Fibroblast of mammary gland (primary cell): ENCODE measurements at places on chromosomes 1 and 21.

- DNase-seq: peak; percentile 32
These were observed 23.0 kb downstream of the ACTA1 start for GRCh38 chr1:229410692-229411433.

DNA sequence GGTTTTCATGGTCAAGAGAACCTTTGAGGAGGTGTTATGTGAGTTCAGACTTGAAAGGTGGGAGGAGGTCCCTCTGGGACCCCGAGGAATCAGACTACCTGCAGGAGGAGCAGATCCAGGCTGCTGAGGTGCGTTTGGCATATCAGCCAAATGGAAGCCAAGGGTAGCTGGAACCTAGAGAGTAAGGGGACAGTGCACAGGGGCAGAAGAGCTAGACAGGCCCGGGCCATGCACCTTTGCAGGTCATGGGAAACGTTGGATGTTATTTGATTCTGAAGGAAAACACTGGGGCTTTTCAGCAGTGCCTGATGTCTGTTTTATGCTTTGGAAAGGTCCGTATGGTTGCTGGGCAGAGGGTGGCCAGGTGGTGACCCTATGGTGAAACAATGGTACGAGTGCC, 169.2 kb downstream of the PGBD5 start:
- DNase-seq: no peak

DNA sequence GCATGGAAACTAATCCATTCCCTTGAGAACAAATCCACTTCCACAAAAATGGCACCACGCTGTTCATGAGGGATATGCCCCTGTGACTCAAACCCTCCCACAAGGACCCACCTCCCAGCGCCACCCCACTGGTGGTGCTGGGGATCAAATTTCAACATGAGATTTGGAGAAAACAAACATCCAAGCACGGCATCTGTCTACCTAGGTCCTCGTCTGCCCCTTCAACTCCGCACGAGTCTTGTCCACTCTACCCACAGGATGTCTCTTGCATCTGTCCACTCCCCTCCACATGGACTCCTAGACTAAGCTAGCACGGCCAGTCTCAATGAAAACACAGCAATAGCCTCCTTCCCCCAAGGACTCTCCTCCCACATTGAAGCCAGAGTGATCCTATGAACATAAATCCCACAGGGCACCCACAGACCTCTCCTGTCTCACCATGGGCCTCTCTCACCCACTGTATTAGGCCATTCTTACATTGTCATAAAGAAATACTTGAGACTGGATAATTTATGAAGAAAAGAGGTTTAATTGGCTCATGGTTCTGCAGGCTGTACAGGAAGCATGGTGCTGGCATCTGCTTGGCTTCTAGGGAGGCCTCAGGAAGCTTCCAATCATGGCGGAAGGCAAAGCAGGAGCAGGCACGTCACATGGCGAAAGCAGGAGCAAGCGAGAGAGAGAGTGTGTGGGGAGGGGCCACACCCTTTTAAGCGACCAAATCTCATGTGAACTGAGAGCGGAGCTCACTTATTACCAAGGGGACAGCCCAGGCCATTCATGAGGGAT, 101.4 kb downstream of the TOMM20 start:
- DNase-seq: no peak

GRCh38 chr1:16155537-16156410, at the start of gene EPHA2:
EPHA2 (minus strand) TSS chr1:16156069; CDS start chr1:16155932, 137 bp downstream.
- DNase-seq: peak; percentile 63

DNA sequence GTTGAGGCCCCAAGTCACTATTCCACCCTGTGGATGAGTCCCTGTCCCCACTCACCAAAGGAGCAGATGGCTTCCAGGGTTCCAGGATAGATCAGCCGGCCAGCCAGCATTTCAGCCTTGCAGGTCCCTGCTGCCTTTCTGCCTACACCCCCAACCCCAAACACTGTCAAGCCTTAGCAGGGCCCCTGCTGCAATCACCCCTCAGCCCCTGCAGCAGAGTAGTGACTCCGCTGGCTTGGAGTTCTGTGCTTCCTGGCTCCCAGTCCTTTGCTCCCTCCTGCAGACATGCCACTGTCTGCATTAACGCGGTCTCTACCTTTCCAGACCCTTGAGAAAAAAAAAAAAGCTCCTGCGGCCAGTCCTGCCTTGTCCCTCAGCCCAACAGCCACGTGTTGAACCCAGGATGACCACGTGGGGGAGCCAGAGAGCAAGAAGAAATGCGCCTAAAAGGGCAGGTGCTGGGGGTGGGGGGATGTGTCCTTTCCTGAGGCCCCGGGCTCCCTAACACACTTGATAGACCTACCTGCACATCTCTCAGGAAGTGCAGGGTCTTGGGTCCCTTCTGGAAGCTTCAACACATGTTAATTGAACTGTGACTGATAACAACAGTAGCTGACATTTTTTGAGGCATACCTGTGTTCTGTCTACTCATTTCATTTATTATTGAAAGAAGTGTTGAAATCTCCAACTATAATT, 37.4 kb downstream of the RASSF5 start:
- DNase-seq: peak; percentile 46

GRCh38 chr1:185342672-185343259, 25.7 kb upstream of the IVNS1ABP start:
- DNase-seq: no peak

DNA sequence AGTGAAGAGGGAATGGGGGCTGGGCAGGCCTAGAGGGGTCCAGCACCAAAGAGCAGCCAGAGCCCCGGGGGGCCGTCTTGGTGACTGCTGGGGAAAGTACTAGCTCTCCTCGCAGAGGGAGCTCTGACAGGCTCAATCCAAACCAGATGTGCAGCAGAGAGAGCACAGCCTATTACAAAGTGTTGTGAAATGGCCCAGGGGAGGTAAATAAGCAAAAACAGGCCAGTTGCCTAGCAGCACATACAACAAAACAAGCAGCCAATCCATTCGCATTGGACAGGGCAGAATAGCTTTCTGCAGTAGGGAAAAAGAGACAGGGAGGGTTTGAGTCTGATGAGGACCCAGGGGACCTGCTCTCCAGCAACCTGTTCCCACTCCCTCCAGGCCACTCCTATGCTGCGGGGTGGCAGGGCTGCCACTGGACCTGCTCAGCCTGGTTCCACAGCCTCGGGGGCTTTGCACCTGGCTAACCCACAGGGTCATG, 239.6 kb upstream of the FGGY start:
- peak; percentile 99 for DNase-seq

GRCh38 chr1:6180268-6180706, at the start of gene CHD5:
CHD5 (minus strand) TSS chr1:6180321; CDS start chr1:6180023, 298 bp downstream.
- no peak for DNase-seq

GRCh38 chr21:38273745-38274542, 17.2 kb downstream of the KCNJ15 start:
- DNase-seq: no peak

- no peak for DNase-seq
These were observed 99.0 kb downstream of the TNNI3K start for GRCh38 chr1:74334147-74334546.

- DNase-seq: no peak
These were observed 111.7 kb downstream of the TIAM1 start for GRCh38 chr21:31232344-31232743.

DNA sequence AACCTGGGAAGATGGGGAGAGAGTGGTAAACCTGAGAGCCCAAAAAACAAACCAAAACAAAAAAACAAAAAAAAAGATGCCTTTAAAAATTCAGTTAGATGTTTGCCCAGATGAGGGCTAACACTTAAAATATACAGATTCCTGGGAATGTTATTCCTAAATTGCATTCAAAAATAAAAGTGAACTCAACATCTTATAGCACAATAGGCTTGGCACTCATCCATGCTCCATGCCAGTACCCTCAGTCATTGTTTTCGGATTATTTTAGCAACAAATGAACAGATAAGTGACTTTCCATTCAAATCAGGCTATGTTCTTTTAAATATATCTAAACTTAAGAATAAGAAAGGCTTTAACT, 3.7 kb downstream of the ATP1A1 start:
- DNase-seq: no peak

DNA sequence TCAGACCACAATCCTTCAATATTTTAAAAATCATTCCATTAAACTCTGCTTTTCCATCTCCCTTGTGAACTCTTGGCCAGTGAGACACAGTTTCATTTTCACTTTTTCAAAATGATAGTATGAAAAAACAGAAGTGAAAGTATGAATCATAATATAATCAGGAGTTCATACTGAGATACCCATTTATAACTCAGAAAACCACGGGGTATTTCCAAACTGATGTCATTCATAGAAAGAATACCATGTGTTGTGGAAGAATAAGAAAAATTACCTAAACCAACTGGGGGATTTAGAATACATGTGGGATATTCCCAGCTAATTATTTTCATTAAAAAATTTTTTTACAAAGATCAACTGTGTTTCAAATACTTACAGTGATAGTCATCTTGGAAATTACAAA, 149.9 kb downstream of the MRPL39 start:
- peak; percentile 63 for DNase-seq
